ENCODE measurements at places on chromosomes 7 and 10.

GRCh38 chr10:132187430-132188138, 836 bp downstream of the DPYSL4 start:
- DNase-seq = no peak

GRCh38 chr10:1851762-1852161, 114.4 kb upstream of the ADARB2 start:
- DNase-seq = no peak

GRCh38 chr10:44974628-44975430, 3.8 kb downstream of the DEPP1 start:
- peak; percentile 65 for DNase-seq

GRCh38 chr7:122219253-122219865, 75.3 kb upstream of the AASS start:
- no peak for DNase-seq

GRCh38 chr10:89846281-89846630, 144.9 kb downstream of the KIF20B start:
- DNase-seq = no peak

- no peak for DNase-seq
Measured at GRCh38 chr7:81833401-81833800, 63.6 kb upstream of the HGF start.

GRCh38 chr10:70760271-70760787, 24.8 kb downstream of the TBATA start:
- DNase-seq = no peak

DNA sequence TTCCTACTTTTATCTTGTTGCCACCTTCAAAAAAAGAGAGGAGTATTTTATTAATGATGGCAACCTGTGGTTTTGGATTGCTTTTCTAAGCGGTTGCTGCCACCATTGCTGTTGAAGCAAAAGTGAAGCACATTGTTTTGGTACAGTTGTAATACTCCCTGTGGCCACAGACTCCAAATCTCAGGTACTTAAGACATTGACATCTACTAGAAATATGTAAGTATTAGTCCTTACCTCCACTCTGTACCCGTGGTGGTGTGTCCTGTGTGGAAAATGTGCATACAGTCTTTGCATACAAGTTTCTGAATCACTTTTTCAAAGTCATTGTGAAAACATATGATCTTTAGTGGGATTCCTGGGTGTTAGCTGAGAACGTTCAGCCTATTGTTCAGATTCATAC, 85.7 kb downstream of the ANLN start:
- DNase-seq = no peak

GRCh38 chr7:139777133-139777891, 486 bp downstream of the HIPK2 start:
- peak; percentile 58 for DNase-seq

DNA sequence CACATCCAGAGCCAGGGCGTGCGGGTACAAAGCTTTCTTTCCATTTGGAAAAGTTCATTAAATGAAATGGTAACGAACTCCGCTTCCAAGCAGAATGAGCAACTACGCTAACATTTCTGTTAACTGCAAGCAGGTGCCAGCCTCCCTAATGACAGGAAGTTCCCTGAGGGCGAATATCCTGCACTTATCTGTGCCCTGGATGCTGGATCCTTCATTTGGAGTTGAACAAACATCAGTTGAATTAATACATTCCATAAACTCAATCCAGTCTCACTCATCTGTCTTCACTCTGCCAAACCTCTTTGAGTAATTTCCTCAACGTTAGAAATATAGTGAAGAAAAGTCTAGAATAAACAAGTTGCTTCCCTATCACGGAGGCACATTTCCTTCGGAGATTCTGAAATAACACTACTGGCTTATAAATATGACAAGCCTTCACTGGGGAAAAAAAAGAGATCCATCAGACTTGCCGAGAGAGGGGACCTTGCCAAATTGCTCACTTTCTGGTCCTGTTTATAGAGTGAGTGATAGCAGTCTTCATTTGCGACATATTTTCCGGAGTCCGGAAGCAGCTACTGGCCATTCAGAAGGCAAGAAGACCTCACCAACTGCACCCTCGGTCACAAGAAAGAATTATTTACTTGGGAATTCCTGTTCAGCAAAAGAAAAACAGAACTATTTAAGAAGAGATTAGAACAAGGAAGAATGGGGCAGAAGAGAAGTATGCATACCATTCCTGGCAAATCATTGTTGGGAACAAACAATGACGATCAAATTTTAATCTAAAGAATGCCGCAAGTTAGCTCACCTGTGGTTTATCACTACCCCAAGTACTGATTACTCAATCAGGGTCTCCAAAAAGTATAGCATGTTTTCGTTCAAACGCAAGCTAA, 196.4 kb downstream of the FAM107B start:
- DNase-seq = no peak

DNA sequence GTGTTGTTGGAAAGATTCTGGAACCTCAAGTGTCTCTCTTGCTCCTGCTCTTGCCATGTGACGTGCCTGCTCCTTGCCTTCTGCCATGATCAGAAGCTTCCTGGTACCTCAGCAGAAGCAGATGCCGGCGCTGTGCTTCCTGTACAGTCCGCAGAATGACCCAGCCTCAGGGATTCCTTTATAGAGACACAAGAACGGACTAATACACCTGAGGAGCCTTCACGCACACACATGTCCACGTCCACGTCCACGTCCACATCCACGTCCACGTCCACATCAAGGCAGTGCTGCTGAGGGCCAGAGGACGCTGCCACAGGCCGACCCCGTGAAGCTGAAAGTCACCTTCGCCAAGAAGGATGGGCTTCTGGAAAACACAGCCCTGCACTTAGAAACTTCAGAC, 190.1 kb downstream of the MAD1L1 start:
- DNase-seq = no peak

GRCh38 chr10:122638106-122638505, 61.5 kb downstream of the C10orf120 start:
- no peak for DNase-seq

GRCh38 chr7:81094952-81095351, 176.1 kb upstream of the SEMA3C start:
- no peak for DNase-seq

GRCh38 chr7:83359108-83359507, 196.4 kb upstream of the PCLO start:
- DNase-seq = no peak

GRCh38 chr10:24128066-24128730, 80.7 kb upstream of the KIAA1217 start:
- no peak for DNase-seq

DNA sequence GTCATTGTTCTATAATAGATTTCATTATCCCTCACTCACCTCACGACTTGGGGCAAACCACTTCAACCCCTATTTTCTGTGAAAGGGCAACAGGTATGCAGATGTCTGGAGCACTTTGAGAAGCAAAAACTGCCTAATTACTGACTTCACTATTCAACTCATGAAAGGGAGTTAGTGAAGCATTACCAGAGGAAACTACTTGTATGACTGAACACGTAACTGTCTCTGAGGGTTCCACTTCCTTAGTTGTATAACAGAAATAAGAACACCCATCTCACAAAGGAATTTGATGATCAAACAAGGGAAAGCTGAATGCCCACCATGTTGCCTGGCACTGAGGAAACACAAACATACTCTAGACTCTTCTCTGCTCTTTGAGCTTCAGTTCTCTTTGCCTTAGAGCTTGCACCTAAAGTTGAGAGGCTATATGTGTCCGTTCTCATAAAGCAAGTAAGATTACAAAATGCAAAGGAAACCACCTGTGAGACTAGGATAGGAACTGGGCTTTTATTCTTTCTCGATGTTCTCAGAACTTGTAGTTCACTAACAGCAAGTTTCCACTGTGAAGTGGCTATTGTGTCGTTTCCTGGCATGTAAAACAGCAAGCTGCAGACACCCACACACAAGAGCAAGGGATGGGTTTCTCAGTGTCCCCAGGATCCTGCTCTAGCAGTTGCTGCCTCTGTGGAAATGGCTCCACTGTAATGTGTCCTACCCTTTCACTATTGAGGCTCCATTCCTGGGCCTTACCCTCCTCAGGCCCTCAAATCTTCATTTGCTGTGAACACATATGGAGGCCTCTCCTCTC, 2.6 kb downstream of the TMEM243 start:
- no peak for DNase-seq

GRCh38 chr7:81110673-81111072, 191.8 kb upstream of the SEMA3C start:
- DNase-seq = no peak

DNA sequence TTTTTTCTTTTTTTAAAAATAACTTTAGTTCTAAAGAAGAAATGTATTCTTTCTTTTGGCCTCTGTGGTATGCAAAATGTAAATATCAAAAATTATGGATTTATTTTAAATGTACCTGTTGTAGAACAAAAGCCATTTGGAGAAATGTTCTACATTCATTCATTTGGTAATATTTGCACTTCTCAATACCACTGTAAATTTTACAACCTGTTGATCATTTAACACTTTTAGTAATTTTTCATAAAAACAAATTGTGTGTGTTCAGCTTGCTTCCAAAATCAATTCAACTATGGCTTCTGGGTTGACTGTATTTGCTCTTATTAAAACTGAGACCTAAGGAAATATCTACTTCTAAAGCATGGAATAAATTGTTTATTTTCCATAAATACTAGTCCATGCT, 2.3 kb upstream of the IGF2BP3 start:
- no peak for DNase-seq

GRCh38 chr10:4546500-4546899, 279.5 kb upstream of the AKR1E2 start:
- DNase-seq = peak; percentile 25

DNA sequence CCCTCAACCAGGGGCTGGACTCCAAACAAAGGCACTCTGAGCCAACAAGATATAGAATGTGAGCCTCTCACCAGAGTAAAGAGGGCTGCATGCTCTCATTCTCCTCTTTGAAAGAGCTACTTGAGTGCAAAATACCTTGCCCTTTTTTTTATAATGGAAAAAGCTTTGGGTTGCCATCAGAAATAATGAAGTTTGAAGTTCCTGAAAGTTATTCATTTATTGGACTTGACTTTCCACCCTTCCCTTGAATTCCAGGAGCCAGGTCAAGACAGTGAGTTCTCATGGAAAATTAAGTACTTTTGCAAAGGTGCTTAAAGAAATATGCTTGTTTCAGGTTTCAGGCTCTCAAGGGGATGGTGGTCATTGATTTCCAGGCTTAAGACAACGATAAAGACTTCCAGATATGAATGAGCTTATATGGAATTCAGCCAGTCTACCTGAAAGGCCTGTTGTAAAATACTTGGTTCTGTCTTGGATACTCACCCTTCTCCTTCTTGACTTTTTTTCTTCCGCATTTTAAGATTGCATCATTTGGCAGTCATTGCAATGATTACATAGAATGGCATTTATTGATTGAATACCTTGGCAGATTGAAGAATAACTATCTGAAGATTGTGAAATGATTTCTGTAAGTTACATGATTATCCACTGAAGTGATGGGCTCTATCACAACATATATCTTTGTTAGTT, 696.4 kb downstream of the INHBA start:
- no peak for DNase-seq

DNA sequence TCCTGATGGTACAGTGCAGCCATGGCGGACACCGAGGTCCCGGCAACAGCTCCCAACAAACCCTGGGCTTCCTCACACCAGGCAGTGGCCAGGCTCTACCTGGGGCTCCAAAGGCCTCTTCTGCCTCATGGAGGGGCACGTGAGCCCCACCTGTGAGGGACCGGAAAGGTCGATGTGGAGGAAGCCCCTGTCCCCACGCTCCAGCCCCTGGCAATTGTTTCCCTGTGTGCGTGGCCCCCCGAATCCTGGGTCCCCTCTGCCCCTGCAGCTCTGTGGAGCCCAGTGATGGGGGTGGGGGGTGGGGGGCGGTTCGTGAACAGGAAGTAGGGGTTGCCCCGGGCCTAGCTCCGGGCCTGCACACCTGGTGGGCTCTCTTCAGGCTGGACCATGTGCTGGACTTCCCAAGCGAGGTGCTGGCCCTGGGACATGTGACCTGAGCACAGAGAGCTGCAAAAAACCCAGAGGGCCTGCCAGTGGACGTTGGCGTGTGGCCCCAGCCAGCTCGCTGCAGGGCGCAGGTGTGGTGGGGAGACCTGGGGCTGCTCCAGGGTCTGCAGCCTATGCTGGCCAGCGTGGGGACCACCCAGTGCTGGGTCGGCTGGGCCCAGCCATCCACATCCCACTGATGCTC, 72.6 kb downstream of the INPP5A start:
- no peak for DNase-seq

DNA sequence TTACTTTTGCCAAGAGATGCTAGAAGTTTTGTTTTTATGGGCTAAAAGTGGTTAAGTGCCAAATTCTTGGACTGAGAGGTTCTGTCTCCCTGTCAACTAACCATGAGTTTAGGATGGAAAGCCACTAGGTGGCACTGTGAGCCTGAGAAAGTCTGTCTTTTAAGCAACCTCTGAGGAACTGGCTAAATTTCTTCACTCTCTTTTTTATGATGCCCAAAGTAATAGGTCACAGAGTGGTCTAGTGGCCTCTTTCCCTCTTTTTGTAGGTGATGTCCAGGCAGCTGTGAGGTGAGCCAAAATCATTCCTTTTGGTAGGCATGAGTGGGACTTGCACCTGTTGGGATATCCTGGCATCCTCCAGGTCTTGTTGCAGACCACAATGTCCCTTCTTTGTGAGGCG, 56.8 kb downstream of the SND1 start:
- DNase-seq = peak; percentile 61

DNA sequence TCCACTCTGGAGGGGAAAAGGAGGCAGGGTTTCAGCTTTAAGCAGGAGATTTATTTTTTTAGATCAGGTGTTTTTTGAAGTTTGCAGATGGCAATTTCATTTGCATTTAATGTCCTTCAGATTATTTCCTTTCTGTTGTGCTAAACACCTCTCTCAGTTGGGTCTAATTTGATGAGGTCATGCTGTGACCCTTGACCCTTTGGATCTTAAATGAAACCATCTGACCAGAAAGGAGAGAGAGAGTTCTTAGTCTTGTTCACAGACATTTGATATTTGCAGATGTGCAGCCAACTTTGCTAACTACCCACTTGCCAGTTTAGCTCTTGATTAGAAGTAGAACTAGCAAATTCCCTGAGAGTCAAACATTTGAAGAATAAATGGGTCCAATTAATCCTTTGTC, 101.5 kb upstream of the RAB11FIP2 start:
- DNase-seq = no peak

GRCh38 chr7:64558781-64559180, 4.1 kb downstream of the ZNF680 start:
- DNase-seq = no peak

GRCh38 chr7:25664593-25664992, 436.3 kb upstream of the NPVF start:
- DNase-seq = no peak

Measured in stimulated activated CD4-positive, alpha-beta T cell treated with anti-CD3 and anti-CD28 coated beads, Interleukin-4, amount 100 ng/mL, for 1 hour (primary cell).